ENCODE measurements at places on chromosomes 1 and 21. TPM values are rescaled to one million over a fixed set of nuclear protein-coding genes. Genes with fewer than 3 reads are reported as not detected.

Gene FLG2
- not detected for total RNA-seq

Gene PTAFR
- total RNA-seq: 1.2 TPM

Gene OR2T4
- total RNA-seq: not detected

Gene C1QTNF12
- total RNA-seq: 4.9 TPM

Gene MAP3K21
- 21.3 TPM for total RNA-seq

- no peak for DNase-seq
These were observed 159.5 kb downstream of the LTN1 start for GRCh38 chr21:28833182-28833581.

- no peak for DNase-seq
These were observed 21.9 kb upstream of the RGSL1 start for GRCh38 chr1:182428043-182428442.

GRCh38 chr1:115158181-115158580 lies 68.9 kb upstream of the TSPAN2 start:
- DNase-seq: no peak

DNA sequence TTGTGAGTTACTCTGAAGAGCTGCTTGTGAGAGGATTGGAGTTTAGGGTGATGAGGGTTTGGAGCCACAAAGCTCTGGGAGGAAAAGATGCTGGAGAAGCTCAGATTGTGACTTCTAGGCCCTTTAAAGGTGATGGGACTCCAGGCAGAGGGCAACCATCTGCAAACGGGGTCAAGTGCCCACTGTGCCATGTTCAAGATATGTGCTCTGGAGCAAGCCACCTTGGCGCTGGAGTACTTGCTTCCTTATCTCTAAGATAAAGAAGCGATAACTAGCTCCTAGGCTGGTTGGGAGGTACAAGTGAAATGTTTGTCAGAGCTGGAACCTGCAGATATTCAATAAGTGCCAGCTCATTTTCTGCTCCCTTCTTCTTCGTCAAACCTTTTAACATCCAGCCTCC lies 14.3 kb upstream of the FOXE3 start:
- DNase-seq: no peak

- DNase-seq: no peak
These were observed 22.3 kb downstream of the MFSD2A start for GRCh38 chr1:39977202-39977601.

DNA sequence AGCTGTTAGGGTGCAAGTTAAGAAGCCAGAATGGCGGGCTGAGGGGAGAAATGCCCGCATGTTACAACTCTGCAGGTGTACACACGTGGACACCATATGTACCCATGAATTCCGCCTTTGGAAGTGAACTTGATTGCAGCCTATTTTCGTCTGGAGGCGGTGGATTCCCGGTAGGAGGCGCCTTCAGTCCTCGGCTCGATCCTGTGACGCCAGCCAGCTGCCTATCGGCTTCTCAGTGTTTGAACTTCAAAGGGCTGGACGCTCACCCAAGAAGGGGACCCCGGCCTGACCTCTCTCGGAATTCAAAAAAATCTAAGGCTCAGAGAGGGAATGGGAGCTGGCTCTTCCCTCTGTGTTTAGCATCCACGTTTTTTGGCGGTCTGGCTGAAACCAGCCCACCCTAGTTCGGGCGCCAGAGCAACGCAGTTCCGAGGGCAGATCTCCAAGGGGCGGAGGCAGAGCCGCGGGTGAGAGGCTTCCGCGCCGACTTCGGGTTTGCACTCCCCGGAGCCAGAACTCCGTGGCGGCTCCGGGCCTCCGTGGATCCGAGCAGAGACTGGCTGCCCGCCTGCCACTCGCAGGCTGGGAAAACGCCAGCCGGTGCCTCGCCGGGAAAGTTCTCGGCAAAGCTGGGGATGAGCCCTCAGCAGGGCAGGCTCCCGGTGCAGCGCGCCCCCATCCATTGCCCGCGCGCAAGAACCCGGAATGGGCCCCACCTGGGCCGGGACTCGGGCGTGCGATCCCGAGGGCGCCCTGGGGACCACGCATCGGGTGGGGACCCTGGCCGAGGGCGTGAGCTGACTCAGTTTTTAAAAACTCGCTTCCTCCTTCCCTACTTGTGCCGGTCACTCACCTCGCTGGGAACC lies 996 bp upstream of the TMEM51 start:
- no peak for DNase-seq

Data from H1 (cell line).